ENCODE measurements at places on chromosomes 2 and 18.

- no peak for DNase-seq
Observed at GRCh38 chr2:127609818-127610217, 36.1 kb upstream of the GPR17 start.

- peak; percentile 20 for DNase-seq
Observed at GRCh38 chr2:175690113-175690837, 311.8 kb downstream of the LNPK start.

DNA sequence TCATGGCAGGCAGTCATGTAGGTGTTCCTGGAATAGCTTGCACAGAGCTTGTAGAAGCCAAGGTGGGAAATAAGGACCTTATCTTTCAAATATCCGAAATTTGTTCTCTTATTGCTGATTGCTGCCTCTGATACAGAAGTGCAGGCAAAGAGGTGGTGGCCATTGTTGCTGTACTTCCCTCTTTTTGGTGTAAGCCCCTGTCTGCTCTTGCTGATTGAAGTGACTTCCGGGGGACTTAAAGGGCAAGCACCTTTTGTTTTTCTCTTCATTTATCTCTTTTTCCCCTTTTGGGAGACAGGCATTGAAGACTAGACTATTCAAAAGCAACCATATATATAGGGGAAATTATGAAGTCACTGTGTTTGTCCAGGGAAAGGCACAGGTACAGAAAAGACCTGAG lies 131.6 kb upstream of the OTX1 start:
- DNase-seq: no peak

- no peak for DNase-seq
Observed at GRCh38 chr2:189375842-189376241, 65.4 kb upstream of the WDR75 start.

DNA sequence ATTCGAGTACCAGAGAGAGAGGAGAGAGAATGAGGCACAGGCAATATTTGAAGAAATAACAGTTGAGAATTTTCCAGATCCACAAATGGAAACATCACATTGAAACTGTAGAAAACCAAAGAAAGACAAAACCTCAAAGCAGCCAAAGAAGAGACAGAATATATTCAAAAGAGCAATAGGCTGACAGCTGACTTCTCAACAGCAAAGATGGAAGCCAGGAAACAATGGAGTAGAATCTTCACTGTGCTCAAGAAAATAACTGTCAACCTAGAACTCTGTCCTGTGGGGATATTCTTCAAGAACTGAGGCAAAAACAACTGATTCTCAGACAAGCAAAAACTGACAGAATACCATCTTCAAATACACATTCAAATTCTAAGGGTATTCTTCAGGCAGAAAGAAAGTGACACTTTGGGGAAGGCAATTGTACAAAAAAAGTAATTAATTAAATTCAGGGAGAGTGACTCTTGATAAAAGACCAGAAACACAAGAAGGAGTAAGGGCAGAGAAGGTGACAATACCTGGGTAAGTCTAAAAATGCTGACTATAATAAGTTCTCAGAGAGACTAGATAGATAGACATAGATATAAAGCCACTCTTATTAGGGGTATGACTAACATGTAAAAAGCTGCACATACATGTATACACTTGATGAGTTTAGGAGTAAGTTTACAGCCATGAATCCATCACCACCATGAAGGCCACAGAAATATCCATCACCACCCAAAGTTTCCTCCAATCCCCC lies 25.6 kb downstream of the ANKMY1 start:
- DNase-seq: no peak

DNA sequence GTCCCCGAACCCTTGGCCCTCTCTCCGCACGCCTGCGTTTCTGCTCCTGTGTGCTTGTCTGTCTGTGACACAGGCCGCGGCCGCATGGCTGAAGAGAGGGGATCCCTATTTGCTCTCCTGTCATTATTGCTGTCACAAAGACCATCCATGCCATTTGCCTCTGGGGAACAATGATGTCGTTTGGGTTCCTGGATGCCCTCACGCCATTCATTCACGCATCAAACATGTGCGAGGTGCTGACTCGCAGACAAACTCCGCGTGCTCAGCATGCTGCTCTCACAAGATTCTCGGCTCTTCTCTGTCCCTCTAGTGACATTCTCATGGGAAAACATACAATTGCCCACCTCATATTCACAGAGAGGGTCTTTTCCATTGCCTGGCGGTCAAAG lies 67.8 kb downstream of the ASB1 start:
- DNase-seq: no peak

GRCh38 chr18:8871489-8871888 lies 166.1 kb downstream of the MTCL1 start:
- DNase-seq: no peak

DNA sequence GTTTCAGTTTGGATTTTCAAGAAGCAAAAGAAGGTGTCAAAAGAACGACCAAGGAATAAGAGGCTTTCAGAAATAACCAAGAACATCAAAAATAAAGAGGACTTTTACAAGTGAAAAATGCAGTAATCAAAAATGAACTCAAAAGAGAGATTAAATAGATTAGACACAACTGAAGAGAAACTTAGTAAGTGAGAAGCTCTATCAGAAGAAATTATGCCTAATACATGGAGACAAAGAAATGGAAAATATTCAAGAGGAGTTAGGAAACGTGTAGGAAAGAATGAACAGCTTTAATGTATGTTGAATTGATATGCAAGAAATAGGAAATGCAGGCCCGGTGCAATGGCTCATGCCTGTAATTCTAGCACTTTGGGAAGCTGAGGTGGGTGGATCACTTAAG lies 145.8 kb downstream of the ACOXL start:
- no peak for DNase-seq
